ENCODE measurements at places on chromosomes 13 and 19.

DNA sequence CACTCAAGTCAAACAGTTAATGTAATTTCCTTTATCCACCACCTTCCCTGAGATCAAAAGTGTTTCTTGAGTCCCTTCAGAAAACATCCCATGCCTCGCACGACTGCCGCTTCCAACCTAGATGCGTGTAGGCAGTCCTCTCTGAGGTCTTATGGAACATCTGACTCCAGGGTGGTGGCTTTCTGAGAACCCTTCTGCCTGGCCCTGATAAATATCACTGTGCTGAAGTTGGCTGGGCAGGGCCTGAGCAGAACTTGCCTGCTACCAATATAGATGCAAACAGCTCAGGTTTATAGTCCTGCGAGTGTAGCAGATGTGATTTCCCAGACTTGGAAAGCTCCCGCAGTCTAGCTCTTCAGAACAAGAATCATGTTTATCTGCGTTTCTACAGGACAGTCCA lies 61.1 kb upstream of the GPR12 start:
- no peak for DNase-seq

GRCh38 chr19:10295847-10296591 lies 6.3 kb downstream of the ICAM5 start:
- no peak for DNase-seq

- DNase-seq: peak; percentile 55
Measured at GRCh38 chr19:6811906-6812305, 39.4 kb downstream of the VAV1 start.

DNA sequence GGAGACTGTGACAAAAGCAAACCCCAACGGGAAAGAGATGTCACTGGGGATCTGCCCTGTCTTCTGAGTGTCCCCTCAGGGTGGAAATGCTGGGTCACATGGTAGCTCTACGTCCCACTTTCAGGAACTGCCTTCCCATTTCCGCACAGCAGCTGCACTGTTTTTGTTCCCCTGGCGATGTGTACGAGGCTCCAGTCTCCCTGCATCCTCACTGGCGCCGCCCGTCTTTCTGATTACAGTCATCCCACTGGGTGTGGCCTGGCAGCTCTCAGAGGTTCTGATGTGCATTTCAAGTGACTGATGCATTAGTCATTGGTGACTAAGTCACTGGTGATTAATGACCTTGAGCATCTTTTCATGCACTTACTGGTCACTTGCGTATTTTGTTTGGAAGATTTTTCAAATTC lies 21.2 kb downstream of the PCID2 start:
- DNase-seq: peak; percentile 99

DNA sequence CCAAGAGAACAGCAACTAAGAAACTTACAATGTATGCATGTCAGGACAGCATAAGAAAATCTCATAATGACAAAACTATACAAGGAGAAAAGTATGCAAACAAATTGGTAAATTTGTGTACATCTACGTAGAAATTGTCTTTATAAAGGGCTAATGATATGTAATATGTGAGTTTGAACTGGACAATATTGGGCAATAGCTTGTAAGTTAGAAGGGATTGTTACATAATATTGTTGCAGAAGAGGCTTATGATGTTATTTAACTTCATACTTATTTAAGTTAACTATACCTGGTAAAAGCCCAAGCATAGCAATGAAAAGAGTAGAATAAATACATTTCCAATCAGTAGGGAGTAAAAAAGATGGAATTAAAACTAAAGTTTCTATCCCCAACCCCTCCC lies 134.0 kb downstream of the MAB21L1 start:
- DNase-seq: no peak

- no peak for DNase-seq
Measured at GRCh38 chr13:92912629-92913028, 314.0 kb upstream of the GPC6 start.

- DNase-seq: peak; percentile 78
Measured at GRCh38 chr13:23509781-23510543, 60.2 kb upstream of the TNFRSF19 start.

GRCh38 chr13:20608438-20609020 lies 41.6 kb downstream of the IFT88 start:
- DNase-seq: no peak

DNA sequence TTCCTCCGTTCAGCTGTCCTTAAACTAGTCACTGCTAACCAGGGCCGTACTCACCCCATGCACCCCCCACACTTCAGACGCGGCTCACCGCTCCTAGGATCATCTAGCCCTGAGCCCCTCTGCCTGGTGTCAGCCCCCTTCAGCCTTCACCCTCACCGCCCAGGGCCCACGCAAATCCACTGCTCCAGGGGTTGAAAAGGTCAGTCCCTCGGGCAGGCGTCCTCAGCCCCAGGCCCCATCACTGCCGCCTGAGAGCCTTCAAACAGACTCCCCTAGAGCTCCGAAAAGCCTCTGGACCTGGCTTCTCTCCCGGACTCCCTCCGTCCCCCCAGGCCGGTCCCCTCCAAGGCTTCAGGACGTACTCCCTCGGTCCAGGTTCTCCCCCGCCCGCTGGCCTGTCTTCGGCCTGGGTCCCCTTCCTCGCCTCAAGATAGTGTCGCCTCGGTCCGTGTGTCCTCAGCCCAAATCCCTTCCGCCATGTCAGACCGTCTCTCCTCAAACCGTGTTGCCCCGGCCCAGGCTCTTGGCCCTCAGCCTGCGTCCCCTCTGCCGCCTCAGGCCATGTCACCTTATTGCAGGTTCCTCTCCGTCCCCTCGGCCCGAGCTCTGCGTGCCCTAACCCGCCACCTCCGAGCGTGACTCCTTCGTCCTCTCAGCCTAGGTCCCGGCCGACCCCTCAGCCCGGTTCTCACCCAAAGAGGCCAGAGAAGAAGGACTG lies 553 bp downstream of the NAPA start:
- no peak for DNase-seq

DNA sequence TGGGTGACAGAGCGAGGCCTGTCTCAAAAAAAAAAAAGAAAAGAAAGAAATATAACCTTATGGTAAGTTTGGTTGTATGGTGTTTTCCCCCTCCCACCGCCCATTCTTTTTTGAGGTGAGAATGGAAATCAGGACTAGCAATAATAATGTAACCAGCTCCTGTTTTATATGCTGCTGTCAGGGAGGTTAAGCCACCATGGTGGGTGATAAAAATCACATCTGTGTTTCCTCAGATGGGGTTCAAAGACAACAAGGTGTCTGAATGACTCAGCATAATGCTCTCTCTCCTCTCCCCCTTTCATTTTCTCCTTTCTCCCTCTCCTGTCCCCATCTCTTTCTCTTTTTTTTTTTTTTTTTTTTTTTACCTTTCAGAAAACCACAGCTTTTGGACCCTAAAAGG lies 28.3 kb upstream of the GARRE1 start:
- DNase-seq: no peak

DNA sequence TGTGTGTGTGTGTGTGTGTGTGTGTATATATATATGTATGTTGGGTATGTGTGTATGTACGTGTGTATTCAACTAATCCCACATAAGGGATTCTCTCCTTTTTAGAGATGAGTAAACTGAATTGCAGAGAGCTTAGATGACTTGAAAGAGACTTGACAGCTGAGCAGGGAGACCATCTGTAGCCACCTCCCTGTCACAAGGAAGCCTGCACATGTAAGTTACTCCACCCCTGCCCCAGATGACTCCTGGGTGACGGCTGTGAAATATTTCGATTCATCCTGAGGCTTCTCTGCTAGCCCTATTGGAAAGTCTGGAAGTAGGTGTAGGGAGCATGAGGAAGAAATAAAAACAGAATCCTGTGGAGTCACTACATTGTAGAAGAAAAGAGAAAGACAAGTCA lies 480.4 kb downstream of the FOXO1 start:
- DNase-seq: no peak

GRCh38 chr13:34620074-34620850 lies 321.8 kb upstream of the NBEA start:
- DNase-seq: peak; percentile 1

DNA sequence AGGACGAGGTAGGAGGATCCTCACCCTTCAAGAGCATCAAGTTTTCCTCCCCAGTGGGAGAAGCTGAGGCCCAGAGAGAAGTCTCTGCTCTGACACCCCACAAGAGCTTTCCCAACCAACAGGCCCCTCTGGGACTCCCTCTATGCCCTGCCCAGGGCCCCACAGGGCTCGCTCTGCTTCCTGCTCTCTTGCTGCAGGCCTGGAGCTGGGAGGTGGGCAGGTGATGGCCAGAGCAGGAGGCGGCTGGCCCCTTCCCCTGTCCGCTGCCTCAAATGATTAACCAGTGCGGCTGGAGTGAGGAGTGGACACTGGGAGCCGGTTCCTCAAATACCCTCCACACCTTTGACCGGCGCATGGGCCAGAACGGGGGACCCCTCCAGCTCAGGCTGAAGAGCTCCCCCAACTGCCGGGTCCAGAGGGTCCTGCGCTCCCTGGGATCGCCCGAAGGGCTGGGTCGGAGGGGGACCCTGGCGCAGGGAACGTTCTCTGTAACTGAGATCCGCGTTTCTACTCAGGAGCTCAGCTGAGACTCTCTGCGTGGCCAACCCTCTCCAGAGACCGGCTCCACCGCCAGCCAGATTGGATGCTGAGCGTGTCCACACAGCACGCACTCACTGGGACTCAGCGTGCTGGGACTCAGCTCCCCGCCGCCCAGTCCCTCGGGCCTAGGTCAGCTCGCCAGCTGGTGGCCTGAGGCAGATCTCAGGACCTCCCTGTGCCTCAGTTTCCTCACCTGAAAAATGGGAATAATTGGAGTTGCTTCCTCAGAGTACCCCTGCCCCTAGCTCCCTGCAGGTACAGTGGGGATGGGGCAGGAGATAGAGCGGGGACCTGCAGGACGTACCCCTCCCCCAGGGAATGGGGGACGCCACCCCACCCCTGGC lies 6.7 kb upstream of the ONECUT3 start:
- peak; percentile 7 for DNase-seq

GRCh38 chr13:40236566-40237168 lies 429.8 kb downstream of the FOXO1 start:
- peak; percentile 53 for DNase-seq

DNA sequence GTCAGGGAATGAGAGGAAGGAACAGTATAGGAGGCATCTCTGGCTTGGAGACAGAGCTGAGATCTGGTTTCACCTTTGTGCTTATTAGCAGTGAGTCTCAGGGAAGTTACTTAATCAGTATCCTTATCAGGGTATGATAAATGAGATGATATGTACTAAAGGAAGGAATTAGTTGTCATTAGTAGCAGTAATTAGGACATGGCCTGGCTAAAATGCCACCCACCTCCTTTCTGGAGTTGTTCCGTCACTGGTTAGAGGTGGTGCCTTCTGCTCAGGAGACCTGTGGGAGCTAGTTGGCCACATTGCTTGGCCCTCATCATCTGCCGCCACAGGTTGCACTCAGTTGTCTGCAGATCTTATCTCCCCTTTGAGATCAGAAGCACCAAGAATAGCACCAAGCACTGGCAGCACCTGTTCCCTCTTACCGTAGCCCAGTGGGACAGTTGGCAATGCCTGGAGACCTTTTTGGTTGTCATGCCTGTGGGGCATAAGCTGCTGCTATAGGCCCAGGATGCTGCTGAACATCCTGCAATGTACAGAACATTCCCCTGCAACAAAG lies 4.7 kb downstream of the GPATCH1 start:
- no peak for DNase-seq

- no peak for DNase-seq
Measured at GRCh38 chr13:105758918-105759860, 776.3 kb downstream of the EFNB2 start.

- DNase-seq: peak; percentile 69
Measured at GRCh38 chr13:98144801-98145350, 2.0 kb downstream of the FARP1 start.

DNA sequence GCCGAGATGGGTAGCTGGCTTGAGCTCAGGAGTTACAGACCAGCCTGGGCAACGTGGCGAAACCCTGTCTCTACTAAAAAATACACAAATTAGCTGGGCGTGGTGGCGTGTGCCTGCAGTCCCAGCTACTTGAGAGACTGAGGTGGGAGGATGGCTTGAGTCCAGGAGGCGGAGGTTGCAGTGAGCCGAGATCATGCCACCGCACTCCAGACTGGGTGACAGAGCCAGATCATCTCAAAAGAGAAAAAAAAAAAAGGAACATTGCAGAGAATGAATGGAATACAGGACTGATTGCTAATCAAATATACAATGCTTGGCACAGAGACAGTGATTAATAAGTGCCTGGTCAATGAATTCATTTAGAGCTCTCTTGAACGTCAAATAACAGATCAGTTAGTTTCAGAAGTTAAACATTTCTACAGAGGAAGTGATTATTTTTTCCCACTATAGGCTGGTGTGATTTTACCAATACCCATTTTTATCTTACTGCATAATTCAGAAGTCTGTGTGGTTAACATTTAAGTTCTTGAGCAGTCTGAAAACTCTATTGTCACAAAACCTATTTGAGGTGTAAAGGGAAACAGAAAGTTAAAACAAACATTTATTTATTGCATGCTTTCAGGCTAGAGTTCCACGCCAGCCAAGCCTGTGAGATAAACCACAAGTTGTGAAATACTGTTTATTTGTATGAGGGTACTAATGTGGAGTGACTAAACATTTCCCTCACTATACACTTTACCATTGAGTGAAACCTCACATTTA lies 7.7 kb upstream of the TBC1D4 start:
- DNase-seq: peak; percentile 82

DNA sequence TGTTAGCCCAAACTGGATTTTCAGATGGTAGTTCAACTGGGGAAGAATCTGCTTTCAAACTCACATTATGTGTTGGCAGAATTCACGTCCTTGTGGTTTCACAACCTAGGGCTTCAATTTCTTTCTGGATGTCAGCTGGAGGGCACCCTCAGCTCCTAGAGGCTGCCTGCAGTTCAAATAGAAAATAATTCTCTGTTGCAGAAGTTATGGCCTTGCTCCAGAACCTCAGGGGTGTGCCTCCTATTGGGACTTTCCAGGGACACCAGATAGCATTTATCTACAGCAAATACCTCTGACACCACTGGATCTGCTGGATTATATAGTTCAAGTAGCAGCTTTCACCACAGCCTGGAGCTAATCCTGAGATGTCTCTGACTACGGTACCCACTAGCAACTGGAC lies 11.8 kb upstream of the RB1 start:
- no peak for DNase-seq

DNA sequence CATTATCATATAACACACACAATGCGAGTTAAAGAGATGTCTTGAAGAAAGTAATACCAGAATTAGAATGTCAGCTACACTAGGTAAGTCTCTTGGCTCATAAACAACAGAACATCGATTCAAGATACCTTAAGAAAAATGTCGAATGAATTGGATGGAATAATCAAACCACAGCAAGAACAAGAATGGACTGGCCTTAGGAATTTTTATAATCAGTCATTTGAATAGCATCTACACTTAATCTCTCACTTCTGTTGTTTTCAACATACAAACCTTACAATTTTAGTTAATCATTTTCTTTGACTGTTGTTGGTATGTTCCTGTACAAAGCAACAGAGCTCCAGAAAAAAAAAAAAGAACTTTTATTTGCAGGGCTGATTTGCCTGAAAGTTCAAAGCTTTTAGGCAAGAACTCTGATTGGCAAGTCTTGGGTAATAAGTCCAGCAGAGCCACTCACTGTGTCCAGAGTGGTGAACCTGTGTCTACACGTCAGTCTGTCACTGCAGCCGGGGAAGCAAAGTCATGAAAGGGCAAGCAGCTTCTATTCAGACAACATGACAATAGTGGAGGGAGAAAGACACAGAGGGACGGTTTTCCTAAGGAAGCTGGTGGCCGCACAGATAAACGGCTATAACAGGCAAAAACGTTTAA lies 1026.1 kb upstream of the MIR17HG start:
- no peak for DNase-seq

All from AG10803 (cell line).